ENCODE measurements at places on chromosomes 3 and 15.

DNA sequence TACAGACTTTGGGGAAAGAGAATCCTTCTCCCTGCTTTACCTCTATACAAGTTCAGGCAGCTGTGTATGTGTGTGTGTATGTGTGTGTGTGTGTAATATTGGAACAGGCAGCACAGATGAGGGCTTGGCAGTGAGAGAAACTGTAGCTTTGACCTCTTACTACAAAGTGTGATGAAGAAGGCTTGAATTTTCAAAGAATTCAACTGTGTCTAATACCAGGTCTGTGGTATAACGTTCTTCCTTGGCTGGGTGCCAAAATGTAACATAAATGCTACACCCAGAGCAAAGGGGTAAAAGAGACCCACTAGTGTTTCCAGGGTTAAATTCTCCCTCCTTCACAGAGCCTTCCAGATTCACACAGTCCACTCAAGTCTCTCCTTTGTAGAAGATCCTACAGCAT lies 51.1 kb downstream of the CHST2 start:
- DNase-seq = no peak

DNA sequence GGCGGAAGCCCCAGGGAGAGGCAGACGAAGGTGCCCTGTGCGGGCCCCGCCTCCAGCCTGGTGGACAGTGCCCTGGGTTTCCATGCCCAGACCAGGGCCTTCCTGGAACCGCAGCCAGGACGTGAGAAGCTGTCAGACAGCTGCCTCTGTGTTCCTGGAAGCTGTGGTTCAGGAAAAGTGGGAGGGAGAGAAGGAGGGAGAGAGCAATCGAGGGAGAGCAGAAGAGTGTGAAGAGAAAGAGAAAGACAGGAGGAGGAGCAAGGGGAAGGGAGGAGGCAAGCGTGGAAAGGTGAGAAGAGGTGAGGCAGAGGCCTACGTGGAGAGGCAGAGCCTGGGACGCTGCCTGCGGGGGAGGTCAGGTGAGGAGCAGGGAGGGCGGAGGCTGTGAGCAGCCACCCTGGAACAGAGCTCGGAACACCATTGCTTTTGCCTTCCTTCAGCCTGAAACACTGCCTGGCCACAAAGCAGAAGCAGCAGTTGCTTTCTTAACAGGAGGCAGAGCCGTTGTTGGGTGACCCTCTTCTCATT lies 18.6 kb downstream of the ZDHHC19 start:
- DNase-seq = no peak

DNA sequence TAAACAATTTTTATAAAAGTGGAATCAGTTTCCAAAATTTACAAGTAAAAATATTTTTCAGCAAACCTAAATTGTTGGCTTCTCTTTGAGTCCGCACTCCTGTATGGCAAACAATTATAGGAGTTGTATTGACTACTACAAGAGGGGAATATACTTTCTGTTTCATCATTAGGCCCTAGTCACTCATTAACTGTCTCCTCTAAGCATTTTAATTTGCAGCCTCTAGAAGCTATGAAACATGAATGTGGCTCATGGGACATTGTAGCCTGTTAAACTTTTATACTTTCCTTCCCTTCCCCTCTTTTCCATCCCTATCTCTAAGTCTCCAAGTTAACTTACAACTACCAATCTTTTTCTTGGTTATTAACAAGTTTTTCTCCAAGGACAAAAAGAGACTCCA lies 58.9 kb upstream of the CBLB start:
- no peak for DNase-seq

GRCh38 chr3:101809178-101810021 lies 30.4 kb downstream of the NXPE3 start:
- DNase-seq = peak; percentile 35

- no peak for DNase-seq
Measured at GRCh38 chr3:35322070-35322469, 317.3 kb upstream of the ARPP21 start.

DNA sequence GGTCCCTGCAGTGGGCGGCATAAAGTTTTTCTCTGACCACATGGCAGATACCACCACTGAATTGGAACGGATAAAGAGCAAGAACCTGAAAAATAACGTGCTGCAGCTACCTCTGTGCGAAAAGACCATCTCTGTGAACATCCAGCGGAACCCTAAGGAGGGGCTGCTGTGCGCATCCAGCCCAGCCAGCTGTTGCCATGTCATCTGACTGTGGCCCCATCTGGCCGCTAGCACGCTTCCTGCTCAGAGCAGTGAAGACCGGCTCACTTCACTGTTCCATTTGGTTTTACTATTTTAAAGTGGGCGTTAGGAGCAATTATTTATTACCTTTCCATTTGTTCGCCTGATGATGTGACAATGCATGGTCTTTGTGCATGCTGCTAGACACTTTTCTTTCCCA lies 62.0 kb downstream of the SNRK start:
- DNase-seq = no peak

GRCh38 chr15:68054628-68055223 lies 611 bp downstream of the PIAS1 start:
- DNase-seq = peak; percentile 26

DNA sequence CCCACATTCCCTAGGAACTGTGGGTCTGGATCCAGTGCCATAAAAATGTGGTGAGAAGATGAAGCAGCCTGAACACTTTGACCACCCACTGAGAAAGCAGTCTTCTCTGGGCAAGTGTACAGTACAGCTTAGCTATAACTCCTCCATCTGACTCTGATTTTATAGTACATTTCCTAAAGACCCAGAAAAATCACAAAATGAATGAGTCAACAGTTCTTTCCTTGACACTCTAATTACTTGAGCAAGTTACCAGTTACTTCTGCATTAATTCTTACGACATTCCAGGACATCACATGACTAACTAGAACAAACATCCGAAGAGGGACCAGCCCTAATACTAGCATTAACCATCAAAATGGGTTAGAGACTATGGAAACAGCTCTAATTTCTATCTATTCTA lies 148.1 kb upstream of the PEX5L start:
- DNase-seq = no peak

GRCh38 chr3:84836961-84837360 lies 121.8 kb upstream of the CADM2 start:
- DNase-seq = no peak

- DNase-seq = peak; percentile 33
Measured at GRCh38 chr3:152524198-152525140, 255.7 kb downstream of the MBNL1 start.

DNA sequence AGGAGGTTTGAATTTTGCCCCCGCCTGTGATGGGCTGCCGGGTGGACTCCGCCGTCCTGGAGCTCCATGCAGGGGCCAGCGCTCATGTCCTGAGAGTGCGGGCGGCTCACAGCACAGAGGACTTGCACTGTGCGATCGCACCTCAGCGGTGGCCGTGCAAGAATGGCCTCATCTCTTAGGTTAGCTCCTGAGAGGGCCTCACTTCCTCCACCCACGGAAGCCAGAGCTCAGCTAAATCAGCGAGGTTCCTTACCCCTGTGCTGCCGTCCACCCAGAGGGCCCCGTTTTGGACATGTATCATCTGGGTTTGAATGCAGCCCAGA lies 72.0 kb upstream of the PCSK6 start:
- DNase-seq = no peak

DNA sequence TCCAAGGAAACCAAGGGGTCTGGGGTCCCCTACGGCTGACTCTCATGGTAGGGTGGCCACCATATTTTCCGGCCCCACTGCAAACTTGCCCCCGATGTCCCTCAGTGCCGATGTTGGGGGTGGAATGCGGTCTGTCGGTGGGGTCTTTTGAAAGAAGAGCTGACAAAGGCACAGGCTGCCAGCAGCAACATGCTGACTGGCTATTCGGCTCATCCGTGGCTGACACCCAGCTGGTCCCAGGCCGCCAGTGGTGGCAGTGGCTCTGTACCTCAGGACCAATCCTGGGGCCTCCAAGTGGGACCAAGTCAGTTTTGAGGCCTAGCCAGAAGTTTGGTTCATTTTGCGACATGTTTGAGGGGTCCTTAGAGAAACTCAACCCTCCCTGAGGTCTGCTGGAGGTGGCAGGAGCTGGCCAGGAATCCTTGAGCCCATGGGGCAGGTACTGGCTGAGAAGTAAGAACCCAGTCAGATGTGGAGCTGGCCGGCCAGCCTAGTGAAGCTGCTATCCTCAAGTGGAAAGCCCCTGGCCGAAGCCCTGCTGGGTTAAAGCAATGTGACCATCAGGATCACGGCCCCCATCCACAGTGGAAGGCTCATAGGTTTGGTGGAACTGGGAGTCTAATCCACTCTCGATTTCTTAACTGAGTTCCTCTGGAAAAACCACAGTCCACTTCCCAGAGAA lies 17.8 kb downstream of the BMF start:
- DNase-seq = no peak

DNA sequence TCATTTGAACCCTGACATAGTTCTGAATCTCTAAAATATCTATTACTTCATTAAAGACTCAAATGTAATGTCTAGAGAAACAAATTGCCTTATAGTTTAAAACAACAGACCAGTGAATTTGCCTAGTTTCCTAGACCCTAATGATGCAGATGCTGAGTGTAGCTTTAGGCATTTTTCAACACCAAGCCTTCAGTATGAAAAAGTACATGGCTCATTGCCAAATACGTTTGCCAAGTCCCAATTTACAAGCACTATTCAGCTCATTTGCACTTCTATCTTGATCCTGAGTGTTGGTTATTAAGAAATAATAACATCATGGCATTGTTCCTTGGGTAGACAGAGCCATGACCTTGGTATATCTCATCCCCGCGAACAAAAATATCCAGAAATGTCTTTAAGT lies 46.8 kb downstream of the EOMES start:
- DNase-seq = no peak

DNA sequence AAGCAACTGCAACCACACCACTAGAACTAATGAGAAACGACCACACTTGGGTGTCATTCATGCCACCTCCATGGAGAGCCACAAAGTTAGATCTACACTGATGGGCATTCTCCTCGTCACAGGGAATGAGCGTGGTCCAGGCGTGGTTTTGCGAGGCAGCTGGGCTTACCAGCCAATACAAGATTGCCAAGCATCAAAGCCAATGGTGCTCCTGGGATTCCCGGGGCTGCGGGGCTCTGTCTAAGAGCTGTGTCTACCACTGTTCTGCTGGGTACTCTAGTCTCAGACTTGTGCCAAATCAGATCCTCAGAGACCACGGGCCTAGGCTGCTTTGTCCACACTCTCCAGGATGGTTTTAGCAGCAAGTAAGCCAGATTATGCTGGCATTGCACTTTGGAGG lies 43.8 kb downstream of the RAB6B start:
- DNase-seq = no peak

- no peak for DNase-seq
Measured at GRCh38 chr3:80592792-80593191, 825.0 kb upstream of the ROBO1 start.

- no peak for DNase-seq
Measured at GRCh38 chr3:50355829-50356552, 3.3 kb downstream of the TMEM115 start.

DNA sequence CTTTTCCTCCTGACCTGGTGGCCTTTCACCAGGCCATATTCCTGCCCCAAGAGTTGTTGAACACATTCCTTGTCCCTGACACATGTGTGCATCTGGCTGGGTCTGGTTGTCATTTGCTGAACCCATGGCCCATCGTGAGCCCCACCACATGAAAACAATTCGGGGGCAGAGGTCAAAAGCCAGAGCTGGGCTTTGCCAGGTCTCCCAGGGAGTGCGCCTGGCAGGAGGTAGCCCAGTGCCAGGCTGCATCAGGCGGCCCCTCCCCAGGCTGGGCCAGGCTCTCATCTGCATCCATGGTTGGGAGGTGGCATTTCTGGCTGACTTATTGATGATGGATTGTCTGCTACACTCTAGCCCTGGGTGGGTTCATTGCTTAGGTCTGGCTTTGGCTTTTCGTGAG lies 30.9 kb downstream of the SPSB4 start:
- no peak for DNase-seq

DNA sequence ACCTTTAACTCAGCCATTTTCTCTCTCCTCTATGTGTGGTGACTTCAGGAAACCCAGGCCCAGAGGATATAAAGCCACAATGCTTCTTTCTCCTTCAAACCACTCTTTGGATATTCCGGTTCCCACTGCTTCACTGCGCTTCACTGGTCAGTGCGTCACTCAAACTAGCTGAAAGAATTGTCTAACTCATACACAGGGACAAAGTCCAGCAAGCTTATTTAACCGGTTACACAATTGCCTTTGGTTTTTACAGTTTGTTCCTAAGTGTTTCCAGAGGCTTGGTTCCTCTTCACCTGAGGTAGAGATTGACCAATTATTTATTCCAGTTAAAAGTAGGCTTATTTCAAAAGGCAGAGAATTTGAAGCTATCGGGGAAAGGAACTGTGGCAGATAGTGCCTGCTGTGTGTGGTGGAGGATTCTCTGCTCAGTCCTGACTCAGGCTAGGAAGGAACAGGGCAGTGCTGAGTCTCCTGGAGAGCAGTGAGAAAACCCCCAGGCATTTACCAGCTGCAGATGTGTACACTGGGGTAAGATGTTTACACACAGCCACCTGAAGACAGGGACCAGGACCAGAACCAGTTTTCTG lies at the start of gene HGD:
TSS of gene HGD (minus strand) at position 145 of the 587 bp plus-strand sequence. CDS start at position 17, 128 bp downstream.
- no peak for DNase-seq

DNA sequence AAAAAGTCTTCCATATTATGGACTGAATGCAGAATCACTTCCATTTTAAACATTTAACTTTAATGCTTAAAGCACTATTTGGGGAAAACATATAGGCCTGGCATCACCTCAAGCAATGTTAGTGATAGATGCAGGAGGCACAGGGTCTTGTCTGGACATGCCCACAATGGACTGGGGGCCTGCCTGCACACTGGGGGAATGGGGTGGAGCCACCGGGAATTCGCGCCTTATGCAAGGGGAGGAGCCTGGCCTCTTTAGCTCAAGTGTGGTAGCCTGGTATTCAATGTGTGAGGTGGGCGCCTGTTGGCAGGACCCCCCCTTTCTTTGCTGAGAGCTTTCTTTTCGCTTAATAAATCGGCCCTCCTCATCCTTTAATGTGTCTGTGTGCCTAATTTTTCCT lies 29.9 kb downstream of the ACKR4 start:
- DNase-seq = no peak

- DNase-seq = peak; percentile 34
Measured at GRCh38 chr3:147130461-147130860, 275.9 kb downstream of the ZIC4 start.

- peak; percentile 33 for DNase-seq
Measured at GRCh38 chr3:144677103-144677502, 705.5 kb downstream of the DIPK2A start.
